AG04449 (cell line): ENCODE measurements at places on chromosomes 5 and 9.

GRCh38 chr5:142551338-142552067 is 134.4 kb downstream of the FGF1 start:
- no peak for DNase-seq

GRCh38 chr9:89880721-89881120 is 275.9 kb downstream of the GADD45G start:
- no peak for DNase-seq

DNA sequence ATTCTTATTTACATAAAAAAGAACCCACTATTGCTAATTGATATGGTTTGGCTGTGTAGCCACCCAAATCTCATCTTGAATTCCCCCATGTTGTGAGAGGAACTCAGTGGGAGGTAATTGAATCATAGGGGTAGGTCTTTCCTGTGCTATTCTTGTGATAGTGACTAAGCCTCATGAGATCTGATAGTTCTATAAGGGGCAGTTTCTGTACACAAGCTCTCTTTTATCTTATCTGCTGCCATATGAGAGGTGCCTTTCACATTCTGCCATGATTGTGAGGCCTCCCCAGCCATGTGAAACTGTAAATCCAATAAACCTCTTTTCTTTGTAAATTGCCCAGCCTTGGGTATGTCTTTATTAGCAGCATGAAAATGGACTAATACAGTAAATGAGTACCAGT is 58.2 kb upstream of the PRR16 start:
- no peak for DNase-seq

- no peak for DNase-seq
Observed at GRCh38 chr9:89889865-89890264, 285.1 kb downstream of the GADD45G start.

DNA sequence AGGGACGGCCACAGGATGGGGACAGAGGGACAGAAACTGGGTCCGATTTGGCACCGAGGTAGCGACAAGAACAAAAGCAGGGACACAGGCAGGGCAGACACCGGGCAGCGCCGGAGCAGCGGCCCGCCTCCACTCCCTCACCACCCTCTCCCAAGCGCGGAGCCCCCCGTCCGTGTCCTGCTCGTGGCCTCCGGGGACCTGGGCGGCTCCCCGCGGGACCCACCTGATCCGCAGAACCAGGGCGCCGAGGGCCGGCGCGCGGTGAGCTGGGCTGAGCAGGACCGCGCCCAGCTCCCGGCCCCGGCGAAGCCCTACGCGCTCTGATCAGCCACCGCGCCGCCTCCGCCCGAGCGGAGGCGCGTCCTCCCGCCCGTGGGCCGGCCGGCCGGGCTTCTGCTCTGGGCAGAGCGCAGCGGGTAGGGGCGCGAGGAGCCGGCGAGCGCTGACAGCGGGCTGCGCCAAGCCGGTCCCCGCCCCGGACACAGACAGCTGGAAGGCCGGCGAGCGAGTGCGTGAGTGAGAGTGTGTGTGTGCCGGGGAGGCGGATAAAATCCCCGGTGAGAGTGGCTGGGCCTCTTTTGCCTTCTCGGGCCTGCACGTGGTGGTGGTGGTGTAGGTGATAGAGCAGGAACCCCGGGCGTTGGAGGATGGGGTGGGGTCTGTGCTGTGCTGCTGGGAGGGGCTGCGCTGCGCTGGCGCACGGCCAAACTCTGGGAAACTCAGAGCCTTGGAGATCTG is at the start of gene GGTA1:
TSS of gene GGTA1 (minus strand) at position 418 of the 738 bp plus-strand sequence. CDS start 31,922 bp downstream, outside the sequence.
- no peak for DNase-seq

GRCh38 chr5:126525630-126526245 is 69.3 kb downstream of the ALDH7A1 start:
- no peak for DNase-seq

DNA sequence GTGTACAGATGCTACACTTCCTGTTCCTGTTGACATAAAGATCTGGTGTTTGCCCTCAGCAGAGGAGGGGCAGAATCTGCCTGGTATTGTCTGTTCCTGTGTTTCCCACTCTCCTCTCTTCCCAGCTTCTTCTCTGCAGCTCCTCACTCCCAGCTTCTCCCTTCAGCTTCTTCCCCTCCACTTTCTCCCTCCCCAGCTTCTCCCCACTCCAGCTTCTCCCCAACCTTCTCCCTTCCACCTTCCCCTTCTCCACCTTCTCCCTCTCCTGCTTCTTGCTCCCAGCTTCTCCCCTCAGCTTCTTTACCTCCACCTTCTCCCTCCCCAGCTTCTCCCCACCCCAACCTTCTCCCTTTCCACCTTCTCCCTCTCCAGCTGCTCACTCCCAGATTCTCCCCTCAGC is 148.9 kb upstream of the IRX2 start:
- no peak for DNase-seq

- no peak for DNase-seq
Observed at GRCh38 chr5:134003817-134004625, 754 bp downstream of the VDAC1 start.

DNA sequence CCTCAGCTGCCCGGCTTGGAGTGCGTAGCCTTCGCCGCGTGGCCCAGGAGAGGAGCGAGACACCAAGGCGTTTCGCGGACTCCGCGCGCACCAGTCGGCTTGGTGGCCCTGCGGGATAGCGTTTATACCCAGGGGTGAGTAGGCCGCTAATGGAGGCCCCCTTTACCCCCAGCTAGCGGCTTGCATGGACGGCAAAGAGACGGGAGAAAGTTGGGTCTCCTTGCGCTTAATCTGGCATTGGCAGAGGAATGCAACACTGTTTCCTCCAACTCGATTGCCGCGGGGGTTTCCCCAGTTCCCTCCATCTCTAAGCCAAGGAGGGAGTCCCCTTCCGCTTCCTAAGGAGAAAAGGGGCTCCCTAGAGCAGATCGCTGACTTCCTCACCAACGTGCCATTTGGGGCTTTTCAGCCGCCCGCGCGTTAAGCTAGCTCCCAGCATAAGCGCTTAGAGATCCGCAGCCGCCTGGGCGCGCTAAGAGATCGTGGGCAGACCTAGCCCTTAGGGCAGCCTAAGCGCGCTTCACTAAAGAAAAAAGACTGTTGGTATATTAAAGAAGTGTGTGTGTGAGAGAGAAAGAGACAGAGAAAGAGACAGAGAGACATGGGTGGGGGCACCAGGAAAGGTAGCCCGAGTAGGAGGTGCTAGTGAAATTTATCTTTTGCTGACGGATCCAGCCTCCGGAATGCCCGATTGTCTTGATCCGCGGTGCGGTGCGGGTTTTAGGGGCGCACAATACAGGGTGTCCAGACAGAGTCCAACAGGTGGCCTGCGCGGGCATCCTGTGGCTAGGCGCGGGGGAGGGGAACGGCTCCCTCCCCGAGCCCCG is 597.9 kb upstream of the SGCD start:
- DNase-seq = peak; percentile 3
